ENCODE measurements at places on chromosomes 4 and X. TPM values are rescaled to one million over a fixed set of nuclear protein-coding genes. Genes with fewer than 3 reads are reported as not detected.

Gene AREG
- total RNA-seq = 0.18 TPM

Gene ADAMTS3
- total RNA-seq = 0.35 TPM

Gene ABRAXAS1
- 1.8 TPM for total RNA-seq

Gene NALF2
- 0.33 TPM for total RNA-seq

Gene TEX13B
- not detected for total RNA-seq

Gene SYNPO2
- 3.6 TPM for total RNA-seq

Gene SLC4A4
- total RNA-seq = 24.6 TPM

Gene GLOD5
- total RNA-seq = 3.1 TPM

Gene MCF2
- total RNA-seq = 0.20 TPM

Gene MAGEA8
- not detected for total RNA-seq

Gene P2RY4
- total RNA-seq = 0.18 TPM

Gene MSX1
- total RNA-seq = 0.33 TPM

Gene GPM6B
- 0.48 TPM for total RNA-seq

Gene GLRA3
- not detected for total RNA-seq

Gene SSX4B
- not detected for total RNA-seq

All from left lobe of liver (tissue), 2 donors.